NCI-H1092 treated with DMSO at 0.1 percent for 48 hours (cell line): ENCODE measurements at places on chromosomes 16 and 17.

DNA sequence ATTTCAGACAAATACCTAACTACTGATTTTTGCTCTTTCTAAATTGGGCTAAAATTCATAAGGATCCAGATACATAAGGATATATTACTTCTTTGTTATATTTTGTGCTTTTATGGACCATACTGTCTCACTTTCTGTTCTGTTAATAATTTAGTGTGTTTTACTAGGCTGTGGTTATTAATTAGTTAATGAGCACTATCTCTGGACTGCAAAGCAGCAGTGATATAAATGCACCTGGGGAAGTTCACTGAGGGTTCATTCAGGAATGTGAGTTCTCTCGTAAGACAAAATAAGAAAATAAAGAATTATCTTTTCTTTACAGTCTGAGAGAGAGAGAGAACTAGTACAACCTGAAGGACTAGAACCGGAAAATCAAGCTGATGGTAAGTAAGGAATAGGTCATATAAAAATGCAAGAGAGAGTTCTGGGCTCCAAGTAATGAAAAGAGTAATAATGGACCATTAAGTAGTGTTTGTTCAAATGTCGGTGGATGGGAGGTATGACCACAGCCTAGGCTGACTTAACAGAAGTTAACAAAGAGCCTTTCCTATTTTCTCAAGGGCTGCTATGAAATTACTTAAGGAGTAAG is 55.6 kb downstream of the IKZF3 start:
- no peak for DNase-seq

DNA sequence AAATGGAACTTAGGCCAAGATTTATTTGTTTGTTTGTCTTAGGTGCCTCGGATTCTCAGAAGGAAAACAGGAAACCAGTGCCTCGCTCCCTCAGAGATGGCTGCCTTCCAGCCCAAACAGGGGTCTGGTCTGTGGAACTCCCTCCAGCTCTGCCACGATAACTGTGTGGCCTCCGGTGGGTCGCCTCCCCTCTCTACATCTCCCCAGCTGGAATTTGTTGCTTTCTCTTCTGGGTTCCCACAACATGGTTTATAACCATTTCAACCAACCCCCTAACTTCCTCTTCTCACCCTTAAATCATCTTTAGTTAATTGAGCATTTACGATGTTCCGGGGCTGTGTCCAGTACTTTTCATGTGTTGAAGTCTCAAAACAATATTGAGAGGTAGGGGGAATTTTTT is 30.9 kb upstream of the PLLP start:
- no peak for DNase-seq

DNA sequence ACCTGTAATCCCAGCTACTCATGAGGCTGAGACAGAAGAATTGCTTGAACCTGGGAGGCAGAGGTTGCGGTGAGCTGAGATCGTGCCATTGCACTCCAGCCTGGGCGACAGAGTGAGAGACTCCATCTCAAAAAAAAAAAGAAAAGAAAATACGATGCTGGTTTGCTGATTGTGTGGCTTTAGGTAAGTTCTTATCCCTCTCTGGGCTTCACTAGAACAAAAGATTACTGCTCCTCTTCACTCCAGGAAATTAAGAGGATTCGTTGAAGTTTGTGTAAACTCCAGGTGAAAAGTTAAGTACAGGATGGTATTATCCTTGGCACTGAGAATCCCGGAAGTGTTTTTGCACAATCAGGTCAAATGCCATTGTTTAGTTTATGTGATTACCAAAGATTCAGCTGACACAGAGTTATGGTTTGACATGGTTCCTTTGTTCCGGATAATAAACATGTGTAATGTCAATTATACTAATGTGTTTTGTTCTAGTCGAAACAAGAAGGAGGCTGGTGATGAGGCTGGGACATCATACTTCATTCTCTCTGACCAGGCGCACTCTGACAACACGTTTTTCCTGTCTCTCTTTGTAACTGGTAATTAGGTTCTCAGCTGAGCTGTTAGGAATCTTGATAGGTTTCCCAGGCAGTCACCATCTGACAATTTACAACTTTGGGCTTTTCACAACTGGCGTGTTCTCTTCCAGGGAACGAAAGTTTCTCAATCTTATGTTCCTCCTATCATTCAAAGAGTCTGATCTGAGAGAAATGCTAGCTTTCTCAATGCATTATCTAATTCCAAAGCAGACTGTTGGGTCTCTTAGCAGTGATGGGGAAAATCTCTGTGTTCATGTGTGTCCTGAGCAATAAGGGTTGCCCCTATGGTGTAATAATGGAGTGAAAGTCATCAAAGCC is 10.8 kb upstream of the TAOK1 start:
- no peak for DNase-seq

GRCh38 chr17:3964203-3965117 is at the start of gene ATP2A3:
Gene ATP2A3 (minus strand): TSS chr17:3964437. CDS start chr17:3964291, 146 bp downstream.
- DNase-seq: peak; percentile 64

- DNase-seq: peak; percentile 78
These were observed 249.7 kb upstream of the TBX2 start for GRCh38 chr17:61149862-61150362.

DNA sequence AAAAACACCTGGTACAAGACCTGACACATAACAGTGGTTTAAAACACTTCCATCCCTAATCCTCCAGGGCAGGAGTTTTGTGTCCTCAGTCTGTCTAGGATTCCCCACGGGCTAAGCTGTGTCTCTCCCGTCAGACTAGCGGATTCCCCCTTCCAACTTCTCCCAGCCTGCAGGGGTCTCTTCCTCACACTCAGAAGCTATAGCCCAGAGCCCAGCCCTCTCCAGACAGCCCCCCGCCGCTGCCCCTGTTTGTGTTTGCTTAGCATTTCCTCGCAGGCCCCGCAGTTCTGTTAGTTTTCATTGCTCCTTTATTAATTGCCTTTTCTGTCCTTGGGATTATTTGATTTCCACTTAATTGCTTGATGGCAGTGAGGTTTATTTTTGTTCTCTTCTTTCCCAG is 91.2 kb downstream of the TMEM132E start:
- DNase-seq: no peak

DNA sequence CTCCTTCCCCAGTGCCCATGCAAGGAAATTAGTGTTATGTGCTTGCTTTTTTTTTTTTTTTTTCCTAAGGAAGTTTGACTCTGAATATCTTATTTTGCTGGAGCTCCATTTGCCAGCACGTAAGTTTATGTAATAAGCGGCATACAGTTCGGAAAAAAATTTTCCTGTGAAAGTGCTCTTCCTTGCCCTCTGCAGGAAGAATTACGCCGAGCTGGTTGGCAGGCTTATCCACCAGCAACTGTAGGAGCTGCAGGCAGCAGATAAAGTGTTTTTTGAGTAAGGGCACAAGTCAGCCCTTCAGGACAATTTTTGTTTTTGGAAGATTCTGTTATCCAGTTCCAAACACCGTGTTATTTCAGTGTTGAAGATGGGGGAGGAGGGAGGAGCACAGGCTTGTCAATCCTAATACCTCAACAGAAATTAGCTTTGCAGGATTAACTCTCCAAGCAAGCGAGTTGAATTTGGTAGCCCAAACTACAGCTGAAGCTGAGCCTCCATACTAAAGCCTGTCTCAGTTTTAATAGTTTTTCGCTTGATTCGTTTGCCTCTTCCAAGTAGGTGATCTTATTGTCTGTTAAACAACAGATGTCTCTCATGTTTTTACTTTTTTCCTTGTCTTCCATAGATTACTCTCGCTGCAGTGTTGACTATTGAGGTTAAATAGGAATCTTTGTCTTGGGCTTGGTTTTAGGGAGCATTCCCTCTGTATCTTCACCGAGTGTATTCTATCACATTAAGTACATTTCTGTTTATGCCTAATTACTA is 1.1 kb downstream of the SPECC1 start:
- DNase-seq: peak; percentile 56

- DNase-seq: no peak
These were observed 10.7 kb downstream of the ODF4 start for GRCh38 chr17:8350339-8350738.

DNA sequence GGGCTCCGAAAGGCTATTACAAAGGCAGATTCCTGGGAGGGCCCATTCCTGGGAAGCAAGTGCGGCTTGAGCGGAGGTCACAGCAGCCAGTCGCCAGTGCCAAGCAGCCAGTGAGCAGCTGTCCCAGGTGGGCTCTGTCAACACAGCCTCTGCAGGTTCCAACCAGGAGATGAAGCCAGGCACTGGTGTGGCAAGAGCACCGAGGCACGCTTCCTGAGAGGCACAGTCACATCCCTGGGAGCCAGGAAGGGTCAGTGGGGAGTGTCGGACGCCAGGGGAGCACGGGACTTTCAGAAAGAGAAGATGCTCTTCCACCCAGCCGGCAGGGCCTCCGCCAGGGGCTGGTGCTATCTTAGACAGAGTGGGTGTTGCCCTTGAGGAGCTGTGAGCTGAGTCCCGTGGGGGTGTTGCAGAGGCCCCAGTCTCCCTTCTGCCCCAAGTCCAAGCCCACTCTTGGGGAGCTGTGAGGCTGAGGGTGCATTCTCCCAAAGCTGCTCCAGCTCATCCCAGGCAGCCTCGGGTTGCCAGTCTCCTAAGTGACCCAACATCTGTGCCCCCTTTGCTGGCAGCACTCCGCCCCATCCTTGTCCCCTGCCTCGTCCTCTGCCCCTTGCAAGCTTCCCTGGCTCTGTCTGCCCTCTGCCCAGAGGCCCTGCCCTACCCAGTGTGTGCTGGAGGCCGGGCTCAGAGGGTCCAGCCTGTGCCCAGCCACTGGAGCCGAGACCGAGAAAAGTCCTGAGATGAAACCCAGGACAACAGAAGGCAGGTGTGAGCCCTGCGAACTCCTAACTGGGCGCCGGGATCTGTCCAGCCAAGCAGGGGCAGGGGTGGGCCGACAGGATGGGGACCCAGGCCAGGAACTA is 6.6 kb downstream of the UBALD1 start:
- DNase-seq: no peak

DNA sequence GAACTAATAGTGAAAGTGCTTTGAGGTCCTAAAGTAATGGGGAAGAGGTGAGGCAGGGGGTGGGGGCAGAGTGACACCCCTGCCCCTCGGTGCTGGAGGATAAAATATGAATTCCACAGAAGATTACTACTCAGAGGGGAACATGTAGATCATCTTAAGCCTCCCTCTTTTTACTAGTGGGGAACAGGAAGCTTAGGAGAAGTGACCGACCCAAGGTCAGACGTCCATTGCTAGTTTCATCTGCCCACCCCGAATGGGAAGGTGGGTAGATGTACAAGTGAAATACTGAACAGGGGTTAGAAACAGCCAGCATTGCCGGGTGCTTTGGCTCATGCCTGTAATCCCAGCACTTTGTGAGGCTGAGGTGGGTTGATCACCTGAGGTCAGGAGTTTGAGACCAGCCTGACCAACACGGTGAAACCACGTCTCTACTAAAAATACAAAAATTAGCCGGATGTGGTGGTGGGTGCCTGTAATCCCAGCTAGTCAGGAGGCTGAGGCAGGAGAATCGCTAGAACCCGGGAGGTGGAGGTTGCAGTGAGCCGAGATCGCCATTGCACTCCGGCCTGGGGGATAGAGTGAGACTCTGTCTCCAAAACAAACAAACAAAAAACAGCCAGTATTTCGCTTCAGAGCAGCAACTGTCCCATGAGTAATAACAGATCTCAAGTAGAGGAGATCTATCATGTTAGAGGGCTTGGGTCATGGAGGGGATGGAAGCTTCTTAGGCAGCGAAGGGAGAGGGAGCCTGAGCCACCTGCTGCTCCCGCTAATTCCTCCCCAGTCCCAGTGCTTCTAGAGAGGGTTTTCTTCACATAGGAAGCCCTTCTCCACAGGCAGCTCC is 1.2 kb upstream of the NR1D1 start:
- DNase-seq: no peak

GRCh38 chr16:83271970-83272575 is 535.7 kb upstream of the HSBP1 start:
- DNase-seq: no peak

- no peak for DNase-seq
These were observed 67.8 kb downstream of the GOSR1 start for GRCh38 chr17:30545024-30545423.
